CD4-positive, alpha-beta memory T cell (primary cell): ENCODE measurements at places on chromosomes 12 and 14.

DNA sequence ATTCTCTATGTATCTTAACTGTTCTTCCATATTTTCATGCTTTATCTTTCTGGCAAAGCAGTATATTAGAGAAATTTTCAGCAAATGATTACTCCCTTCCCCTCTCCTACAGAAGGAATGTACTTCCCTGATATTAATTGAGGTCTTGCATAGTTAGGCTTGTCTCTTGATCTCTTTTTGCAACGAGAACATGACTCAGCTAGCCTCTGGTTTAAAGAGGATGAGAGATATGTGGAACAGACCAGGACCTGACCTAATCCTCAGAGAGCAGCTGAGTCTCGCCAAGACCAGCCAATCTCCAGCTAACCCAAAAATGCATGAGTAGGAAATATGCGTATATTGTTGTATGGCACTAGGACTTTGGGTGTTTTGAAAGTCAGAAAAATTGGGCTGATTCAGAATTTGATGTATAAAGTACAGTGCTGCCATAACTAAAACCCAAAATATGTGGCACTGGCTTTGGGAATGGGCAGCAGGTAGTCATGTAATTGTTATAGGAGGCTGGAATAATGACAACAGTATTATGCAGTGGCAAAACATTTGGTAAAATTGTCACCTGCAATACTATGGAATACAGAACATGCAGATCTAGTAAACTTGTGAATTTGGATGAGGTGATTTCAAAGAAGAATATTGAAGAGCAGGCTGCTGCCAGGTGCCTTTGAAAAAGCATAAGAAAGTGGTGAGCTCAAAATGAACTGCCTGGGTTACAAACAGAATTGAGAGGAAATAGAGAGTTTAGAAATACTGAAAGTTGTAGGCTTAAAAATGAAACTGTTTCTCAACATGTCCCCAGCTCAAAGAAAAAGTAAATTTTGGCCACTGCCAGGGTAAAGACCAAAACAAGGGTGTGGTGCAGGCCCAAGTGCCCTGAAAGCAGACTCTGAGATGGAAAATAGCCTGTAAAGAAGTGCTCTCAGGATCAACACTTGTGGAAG, 9.3 kb upstream of the USP15 start:
- no peak for DNase-seq

- no peak for DNase-seq
Observed at GRCh38 chr14:37257501-37258070, 59.8 kb downstream of the MIPOL1 start.

GRCh38 chr12:121470751-121471150, 70.8 kb downstream of the RNF34 start:
- no peak for DNase-seq

DNA sequence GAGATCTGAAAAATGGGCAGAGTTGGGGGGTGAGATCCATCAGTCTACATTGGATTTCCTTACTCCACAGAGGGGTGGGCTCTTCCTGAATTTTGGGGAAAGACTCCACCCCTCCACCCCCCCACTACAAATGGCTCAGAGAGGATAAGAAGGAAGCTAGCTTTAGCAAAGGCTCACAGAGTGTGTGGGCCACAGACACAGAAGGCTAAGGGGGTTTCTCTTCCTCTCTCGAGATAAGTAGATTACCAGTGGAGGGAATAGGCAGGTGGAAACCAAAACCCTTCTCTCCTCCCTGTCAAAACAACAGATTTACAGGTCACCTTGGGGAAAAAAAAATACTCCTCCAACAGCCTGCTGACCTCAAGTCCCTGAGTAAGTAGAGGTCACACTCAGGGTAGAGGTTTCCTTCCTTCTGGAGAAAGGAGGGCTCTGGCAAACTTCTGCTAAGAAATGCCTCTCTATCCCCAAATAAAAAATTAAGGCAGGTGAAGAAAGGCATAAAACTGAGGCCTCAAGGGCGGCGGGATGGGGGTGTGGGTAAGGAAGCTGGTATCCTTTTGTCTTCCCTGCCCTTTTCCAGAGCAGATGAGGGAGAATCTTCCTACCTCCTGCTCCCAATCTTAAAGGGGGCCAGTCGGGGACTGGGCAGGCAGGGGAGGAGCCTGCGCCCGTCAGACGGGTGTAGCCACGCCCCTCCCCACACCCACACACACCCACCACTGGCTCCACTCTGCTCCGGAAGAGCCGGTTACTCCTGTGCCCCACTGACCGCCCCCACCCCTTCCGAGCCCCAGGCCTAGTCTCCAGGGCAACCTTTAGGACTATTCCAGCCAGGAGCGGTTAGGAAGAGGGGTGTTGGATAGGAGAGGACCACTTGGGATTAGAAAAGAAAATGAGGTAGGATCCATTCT, 1.9 kb upstream of the BAZ2A start:
- DNase-seq: peak; percentile 33

GRCh38 chr12:109423392-109423791, 53.7 kb downstream of the KCTD10 start:
- no peak for DNase-seq

DNA sequence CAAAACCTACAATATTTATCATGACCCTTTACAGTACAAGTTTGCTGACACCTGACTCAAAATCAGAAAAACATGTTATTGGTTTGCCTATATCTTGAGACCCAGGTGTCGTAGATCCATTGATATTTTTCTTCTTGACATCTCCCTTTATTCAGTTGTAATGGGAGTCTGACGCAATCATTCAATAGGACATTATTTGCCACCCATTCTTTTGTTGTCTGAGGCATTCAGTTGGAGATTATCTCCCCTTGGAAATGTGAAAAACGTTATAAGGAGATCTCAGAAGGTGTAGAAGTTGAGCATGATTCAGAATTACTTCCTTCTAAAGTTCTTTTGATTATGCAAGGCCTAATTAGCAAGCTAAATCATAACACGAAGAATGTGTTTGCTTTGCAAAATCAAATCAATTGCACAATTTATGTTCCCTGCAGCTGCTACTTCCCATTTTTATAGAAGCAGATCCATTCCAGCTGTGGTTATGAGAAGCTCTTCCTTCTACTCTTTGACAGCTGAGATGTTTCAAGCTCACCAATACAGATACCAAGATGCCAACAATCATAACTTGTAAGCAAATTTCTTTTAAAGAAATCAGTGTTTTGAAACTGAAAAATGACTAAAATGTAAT, 228.2 kb upstream of the SYT1 start:
- no peak for DNase-seq

DNA sequence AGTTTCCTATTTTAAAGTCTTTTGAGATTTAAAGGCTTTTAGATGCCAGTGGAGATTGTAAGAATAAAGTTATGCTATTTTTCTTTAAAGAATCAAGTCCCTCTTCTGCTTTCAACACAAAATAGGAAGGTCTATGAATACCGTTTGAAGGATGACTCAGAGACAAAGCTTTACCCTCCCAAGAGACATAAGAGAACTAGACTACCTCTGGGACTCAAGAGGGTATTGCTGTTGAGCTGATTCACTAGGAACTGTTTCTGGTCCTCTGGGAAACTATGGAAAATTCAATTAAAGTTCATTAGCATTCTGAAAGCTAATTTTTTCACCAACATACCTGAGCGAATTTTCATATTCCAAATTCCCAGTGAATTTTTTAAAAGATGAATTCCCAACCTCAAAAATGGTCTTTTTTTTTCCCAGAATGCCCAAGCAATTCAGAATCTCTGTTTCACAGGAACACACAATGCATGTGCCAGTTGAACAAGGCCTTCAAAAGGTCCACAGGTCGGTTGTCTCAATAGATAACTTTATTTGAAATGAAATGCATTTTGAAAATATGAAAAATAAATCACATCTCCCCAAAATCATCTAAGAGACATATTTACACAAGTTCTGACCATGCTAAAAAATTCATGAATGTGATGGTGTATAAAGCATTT, 6.5 kb downstream of the PHLDA1 start:
- DNase-seq: no peak

DNA sequence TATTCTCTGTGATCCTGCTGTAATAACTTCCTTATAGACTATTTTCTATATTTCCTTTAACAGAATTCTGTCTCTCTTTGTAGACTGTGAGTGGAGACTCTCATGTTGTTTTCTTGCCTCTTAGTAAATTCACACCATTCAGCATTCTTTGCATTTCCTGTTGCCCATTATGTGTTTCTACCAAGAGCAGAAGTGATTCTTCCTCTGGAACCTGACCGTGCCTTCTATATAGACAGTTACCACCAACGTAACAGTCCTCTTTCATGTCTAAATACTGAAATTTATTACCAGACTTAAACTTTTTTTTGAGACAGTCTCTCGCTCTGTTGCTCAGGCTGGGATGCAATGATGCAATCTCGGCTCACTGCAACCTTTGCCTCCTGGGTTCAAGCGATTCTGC, 31.1 kb downstream of the METAP2 start:
- no peak for DNase-seq

DNA sequence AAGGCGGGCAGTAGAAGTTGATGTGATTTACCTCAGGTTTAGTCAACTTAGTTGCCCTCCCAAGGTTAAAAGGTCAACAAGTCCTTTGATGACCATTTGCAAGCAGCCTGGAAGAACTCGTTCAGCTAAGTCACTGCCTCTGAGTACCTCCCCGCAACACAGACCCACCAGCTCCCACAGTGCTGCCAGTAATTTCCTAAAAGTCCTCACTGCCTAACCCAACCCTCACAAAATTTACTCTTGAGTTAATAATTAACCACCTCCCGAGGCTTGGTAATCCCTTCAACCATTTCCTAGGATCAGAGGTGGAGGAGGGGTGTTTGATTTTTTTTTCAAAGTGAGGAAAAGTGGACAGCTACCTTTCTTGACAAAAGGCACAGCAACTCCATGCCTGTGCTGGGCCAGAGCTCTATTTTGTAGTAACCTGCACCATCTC, 55.8 kb downstream of the MAP3K9 start:
- DNase-seq: no peak

- DNase-seq: no peak
Observed at GRCh38 chr12:78519422-78519821, 345.2 kb upstream of the SYT1 start.

- no peak for DNase-seq
Observed at GRCh38 chr14:23117371-23118020, 1.6 kb downstream of the CEBPE start.

GRCh38 chr12:63826006-63826585, 18.4 kb upstream of the SRGAP1 start:
- DNase-seq: peak; percentile 8

DNA sequence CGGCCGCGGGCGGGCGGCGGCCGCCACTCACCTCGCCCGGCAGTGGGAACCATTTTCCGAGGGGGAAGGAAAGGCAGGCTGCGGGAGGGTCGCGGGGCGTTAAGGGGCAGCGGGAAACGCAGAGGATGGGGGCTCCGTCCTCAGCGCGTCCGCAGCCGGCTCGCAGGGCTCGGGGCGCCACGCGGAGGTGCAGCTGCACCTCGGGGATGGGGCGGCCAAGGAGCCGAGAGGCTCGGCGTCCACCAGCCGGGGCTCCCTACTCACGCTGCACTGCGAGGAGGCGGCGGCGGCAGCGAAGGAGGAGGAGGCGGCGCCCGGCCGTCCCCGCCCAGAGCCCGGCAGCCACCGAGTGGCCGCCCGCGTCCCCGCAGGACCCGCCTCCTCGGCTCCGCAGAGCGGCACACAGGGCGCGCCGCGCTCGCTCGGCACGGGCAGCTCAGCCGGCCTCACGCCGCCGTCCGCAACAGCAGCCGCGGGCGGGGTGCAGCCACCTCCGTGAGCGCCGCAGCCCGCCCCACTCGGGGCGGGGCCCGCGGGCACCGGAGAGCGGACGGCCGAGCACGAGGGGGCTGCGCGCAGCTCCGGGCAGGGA, at the start of gene ATP2B1:
Gene ATP2B1 (minus strand): TSS at position 274 of the 592 bp plus-strand sequence. CDS start 52,952 bp downstream, outside the sequence.
- peak; percentile 84 for DNase-seq

DNA sequence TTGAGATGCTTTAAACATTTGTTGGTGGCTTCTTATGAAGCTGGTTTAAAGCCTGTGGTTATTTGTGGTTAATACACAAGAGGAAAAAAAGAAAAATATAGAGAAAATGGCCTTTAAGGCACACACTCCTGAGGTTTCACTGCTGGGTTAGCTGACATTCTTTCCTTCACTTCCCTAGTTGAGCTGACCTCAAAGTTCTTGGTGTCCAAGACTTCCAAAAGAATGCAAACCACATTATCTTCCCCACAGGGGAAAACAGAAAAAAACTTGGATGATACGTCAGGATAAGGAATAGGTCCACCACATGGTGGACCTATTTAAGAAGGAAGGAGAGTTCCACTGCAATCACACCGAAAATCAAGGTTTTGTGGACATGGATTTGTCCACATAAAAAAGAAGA, 94.3 kb downstream of the SLC25A21 start:
- DNase-seq: no peak

DNA sequence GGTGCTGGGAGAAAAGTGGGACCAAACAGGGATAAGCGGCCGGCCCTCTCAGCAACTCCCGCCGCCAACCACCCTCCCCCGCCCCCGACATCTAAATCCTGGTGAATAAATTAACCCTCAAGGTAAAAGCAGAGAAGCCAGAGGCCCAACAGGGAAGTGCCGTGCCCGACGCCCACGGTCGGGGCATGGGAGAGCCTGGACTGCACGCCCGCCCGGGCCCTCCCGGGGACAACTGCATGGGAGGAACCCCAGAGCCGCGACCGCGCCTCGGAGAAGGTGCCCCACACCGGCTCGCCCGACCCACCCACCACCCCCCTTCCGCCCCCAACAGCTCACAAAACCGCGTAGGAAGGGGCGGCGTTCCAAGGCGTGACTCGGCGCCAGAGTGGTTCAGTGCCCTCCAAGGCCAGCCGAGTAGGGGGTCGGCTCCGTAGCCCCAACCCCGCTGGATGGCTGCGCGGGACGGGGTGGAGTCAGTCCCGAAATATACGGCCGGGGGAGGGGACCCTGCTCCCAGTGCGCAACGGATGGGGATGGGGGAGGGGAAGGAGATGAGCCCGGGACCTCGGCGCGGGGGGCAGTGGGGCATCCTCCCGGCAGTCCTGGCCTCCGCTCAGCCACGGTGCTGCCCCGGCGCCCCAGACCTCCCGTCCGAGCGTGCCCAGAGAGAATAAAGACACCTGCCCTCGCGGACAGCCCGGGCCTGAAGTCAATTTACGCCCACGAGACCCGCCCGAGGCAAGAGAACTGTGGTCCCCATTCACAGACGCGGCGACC, 732 bp downstream of the SLC25A29 start:
- DNase-seq: peak; percentile 16

DNA sequence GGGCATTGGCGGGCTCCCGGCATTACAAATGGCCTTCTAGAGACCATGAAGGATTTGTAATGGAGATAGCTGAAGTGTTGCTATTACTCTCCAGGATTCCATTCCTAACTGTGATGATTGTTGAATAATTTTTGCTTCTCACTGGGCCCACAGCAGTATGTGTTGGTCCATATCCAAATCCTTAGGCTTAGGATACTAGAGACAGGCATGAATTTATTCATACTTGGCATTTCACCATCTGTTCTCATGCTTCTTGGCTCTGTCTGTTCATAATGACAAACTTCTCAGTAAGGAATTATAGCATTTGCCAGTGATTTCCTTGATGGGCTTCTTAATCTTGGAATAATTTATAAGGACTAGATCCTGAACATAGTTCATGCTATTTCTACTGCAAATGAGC, 832.9 kb downstream of the C12orf50 start:
- no peak for DNase-seq

- DNase-seq: no peak
Observed at GRCh38 chr14:69358966-69359365, 39.1 kb downstream of the ERH start.

- DNase-seq: no peak
Observed at GRCh38 chr14:91599994-91600393, 89.9 kb upstream of the PPP4R3A start.
